ENCODE measurements at places on chromosomes 4 and X. TPM values are rescaled to one million over a fixed set of nuclear protein-coding genes. Genes with fewer than 3 reads are reported as not detected.

DNA sequence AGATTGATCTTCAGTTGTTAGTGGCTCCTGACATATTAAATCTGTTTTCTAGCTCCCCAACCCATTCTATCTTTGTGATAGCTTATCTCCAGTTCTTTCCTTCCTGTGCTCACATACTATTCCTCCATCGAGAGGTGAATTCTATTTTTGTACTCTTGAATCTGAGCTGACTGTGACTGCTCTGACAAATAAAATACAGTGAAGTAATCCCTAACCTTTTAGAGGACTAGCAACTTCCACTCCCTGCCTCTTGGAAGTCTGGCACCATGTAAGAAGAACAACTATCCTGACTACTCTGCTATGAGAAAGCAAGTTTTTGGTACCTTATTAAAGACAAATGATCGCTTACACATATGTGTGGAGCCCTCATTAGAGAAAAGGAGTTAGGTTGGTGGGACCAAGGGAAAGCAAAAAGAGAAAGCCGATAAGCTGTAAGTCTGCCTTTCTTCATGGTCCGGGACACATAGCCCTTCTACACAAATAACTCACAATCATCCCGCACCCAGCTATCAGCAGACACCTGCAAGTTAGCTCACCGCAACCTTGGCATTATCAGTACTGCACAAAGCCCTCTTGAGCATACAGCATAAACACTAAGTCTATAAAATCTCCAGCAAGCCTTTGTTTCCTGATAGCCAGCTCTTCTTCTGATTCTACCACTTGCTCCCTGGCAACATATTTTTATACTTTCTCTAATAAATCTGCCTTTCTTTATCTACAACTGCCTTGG lies 13.5 kb upstream of the PPM1K start:
- DNase-seq: no peak

Gene CSAG2
- total RNA-seq: not detected

GRCh38 chr4:74282926-74283325 lies 25.3 kb upstream of the EPGN start:
- DNase-seq: peak; percentile 19

Gene NLGN4X
- total RNA-seq: 17.5 TPM

Gene TCEAL6
- 6.2 TPM for total RNA-seq

DNA sequence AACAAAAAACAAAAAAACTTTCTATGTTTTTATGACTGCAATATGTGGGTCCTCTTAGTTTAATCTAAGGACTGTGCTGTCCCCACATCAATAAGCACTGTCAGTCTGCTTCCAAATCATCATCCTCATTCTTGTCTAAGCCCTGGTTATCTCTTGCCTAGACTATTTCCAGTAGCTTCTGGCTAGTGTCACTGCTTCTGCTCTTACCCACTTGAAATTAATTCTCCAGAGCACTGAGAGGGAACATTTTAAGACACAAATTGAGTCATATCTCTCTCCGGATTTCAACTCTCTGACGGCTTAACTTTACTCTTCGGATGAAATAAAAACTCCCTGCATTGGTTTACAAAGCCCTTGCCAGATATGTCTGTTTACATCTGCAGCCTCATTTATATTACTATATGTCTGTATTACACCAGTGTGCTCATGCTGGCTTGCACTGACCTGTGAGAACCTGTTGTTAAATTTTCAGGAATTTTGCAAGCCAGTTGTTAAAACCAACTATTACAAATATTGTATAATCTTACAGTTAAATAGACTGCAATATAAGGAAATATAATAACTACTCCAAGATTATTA lies 345.9 kb downstream of the ADGRL3 start:
- DNase-seq: no peak

Gene SPOCK3
- 139 TPM for total RNA-seq

DNA sequence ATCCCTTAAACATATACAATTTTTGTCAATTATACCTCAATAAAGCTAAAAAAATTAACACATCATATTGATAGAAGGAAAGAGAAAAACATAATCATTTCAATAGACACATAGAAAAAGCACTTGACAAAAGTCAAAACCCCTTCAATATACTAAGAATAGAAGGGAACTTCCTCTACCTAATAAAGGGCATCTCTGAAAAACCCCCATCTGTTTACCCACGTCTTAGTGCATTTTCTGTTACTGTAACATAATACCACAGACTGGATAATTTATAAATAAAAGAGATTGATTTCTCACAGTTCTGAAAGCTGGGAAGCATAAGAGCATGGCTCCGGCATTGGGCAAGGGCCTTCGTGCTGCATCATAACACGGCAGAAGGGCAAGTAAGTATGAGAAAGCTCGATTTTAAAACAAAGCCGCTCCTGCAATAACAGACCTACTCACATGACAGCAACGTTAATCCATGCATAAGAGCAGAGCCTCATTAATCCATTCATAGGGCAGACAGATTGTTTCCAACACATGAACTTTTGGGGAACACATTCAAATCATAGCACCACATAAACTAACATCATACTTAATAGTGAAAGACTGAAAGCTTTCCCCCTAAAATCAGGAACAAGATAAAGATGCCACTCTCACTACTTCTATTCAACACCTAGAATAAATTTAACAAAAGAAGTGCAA lies 15.7 kb downstream of the STEEP1 start:
- no peak for DNase-seq

Gene SRPX2
- 10.4 TPM for total RNA-seq

Gene SRPK3
- 1.3 TPM for total RNA-seq

DNA sequence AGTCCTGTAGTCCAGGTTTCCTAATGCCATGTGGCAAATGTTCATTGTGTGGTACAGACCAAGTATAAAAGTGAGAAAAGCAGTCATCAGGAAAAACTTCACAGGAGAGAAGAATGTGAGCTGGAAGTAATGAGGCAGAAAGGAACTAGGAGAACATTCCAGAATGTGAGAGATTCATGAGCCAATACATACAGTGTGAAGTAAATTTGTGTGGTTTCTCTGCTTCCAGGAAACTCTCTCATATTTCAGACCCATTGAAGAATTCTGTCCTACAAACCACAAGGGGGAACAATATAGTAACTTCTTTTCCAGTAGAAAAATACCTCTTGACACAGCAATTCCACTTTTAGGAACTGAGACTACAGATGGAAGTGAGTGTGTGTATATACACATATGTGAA lies 136.5 kb downstream of the RNF150 start:
- no peak for DNase-seq

GRCh38 chr4:141914746-141915145 lies 278.4 kb downstream of the IL15 start:
- no peak for DNase-seq

DNA sequence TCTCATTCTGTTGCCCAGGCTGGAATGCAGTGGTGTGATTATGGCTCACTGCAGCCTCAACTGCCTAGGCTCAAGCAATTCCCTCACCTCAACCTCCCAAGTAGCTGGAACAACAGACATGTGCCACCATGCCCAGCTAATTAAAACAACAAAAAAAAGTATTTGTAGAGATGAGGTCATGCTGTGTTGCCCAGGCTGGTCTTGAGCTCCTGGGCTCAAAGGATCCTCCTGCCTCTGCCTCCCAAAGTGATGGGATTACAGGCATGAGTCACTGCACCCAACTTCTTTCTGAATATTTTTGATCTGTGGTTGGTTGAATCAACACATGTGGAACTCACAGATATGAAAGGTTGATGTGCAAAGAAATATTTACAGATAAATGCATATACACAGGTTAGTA lies 18.5 kb upstream of the SEPTIN11 start:
- no peak for DNase-seq

- DNase-seq: no peak
Observed at GRCh38 chr4:40403081-40403480, 67.9 kb downstream of the CHRNA9 start.

DNA sequence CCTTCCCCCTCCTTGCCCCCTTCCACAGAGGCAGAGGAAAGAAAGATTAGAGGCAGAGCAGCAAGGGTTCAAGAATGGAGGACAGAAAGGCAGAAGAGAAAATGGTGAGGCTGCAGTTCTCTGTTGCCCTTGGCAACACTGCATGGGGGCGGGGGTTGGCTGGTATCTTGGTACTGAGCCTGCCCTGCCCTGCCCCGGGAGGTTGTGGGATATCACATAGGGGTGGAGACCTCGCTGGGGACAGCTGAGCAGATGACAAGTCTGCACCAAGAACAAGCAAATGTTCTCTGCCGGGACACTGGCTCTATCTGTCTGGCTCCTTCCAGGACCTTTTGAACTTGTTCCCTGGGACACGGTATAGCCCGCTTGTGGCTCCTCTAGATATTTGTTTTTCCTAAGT lies 39.8 kb downstream of the NHS start:
- DNase-seq: no peak

DNA sequence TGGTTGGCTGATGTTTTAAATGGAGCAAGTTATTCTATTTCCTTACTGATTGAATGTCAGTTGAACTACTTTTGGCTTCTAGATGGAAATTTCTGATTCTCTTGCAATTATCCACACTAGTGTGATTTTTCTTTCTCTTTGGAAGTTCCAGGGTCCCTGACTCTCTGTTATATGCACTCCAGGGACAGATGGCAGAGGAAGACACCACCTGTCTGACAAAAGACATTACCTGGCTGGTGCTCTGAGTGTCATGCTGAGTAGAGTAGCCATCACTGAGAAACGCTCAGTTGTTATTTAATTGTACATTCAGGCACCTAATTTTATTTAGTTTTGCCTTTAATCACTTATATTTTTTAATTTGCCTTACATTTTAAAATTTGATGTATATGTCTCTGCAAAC lies 105.4 kb upstream of the TLL1 start:
- DNase-seq: no peak

Gene IQSEC2
- total RNA-seq: 11.8 TPM

- DNase-seq: no peak
Observed at GRCh38 chrX:77493677-77494553, 46.7 kb downstream of the FGF16 start.

Gene PNMA5
- total RNA-seq: 3.3 TPM

GRCh38 chrX:129980001-129980401 lies 2.4 kb upstream of the BCORL1 start:
- no peak for DNase-seq

GRCh38 chrX:3527166-3527565 lies 180.7 kb upstream of the MXRA5 start:
- DNase-seq: no peak

DNA sequence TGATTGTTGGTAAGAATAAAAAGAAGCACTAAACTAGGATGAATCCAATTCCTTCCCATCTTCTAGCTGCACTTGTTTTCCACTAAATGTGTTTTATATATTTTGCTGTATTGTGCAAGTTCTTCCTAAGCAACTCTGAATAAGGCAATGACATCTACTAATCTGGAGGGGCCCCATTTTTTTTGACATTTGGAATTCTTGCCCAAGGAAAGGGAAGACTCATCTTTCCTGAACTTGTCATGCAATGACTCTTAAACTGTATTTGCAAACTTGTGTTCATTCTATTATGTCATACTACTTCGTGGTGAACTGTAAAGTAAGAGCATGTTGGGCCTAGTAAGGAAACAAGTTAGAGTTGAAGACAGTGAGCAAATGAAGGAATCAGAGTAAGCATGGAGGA lies 45.9 kb downstream of the FREM3 start:
- DNase-seq: no peak

Gene NAP1L2
- total RNA-seq: 57.0 TPM

DNA sequence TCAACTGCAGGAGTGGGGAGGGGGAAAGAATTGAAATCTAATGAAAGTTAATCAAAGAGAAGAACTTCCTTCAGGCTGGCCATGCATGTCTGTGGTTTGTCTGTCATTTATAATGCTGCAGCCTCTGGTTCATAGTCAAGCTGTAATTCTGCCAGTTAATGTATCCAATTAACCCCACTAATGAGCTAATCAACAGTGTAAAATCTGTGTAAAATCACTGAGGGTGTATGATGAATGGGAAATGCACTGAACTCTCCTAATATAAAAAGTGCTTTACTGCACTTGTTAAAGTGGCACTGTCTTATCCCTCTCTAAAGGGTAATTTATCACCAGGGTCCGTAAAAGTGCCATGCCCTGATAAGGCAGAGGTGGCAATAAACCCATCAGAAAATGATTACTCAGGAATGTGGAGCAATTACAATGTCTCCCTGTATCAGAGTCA lies 798.1 kb downstream of the PDHA2 start:
- DNase-seq: no peak

DNA sequence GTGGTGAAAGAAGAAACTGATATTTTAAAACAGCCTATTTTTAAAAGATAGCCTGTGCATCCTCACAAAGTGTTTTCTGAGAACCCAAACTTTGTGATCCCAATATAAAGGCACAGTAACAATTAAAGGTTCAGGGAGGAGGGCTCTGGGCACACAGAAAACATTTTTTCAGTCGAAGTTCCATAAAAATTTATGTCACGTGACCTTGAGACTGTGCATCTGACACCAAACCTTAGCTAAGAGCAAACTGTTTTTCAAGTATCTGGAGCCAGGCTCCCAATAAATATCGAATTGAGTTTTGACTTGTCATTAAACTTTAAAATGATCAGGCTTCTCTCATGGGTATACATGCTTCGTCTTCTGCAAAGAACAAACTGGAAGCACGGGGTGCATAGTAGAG lies 177.9 kb downstream of the BEND2 start:
- no peak for DNase-seq

GRCh38 chrX:18668071-18668835 lies 3.7 kb downstream of the RS1 start:
- no peak for DNase-seq

DNA sequence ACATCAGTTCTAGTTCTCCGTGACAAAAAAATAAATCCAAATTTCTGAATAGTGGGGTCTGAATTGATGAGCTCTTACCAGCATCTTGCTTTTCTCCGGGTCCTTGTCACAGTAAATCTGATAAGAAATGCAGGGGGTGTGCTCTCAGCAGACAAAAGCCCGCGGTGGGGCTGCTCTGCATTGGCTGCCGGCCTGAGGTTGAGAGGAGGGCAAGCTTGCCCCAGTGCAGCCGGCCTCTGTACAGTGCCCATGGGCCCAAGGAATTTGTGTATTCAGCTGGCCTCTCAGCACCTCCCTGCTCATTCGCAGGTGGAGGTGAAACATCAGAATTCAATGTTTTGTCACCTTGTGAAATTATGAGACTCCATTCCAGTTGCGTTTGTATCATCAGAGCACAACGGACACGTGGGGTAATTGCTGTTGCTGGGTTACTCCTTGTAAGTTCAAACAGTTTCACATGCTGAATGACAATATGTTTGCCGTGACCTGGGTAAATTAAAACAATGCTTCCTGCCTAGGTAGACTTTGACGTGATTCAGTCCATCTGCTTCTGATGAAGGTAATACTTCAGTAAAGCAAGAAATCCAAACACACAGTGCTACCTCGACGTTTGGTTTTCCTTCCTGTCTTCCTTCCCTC lies 596.4 kb downstream of the MID1IP1 start:
- DNase-seq: no peak

- DNase-seq: no peak
Observed at GRCh38 chr4:114082348-114082747, 102.9 kb upstream of the ARSJ start.
